ENCODE measurements at places on chromosomes 5 and 9. TPM values are rescaled to one million over a fixed set of nuclear protein-coding genes. Genes with fewer than 3 reads are reported as not detected.

The LRRC70 gene
- total RNA-seq, result 43.4 TPM

The HSPA5 gene
- total RNA-seq, result 99.9 TPM

The TMOD1 gene
- 1.7 TPM for total RNA-seq

The FAM151B gene
- 1.9 TPM for total RNA-seq

The SGCD gene
- 0.64 TPM for total RNA-seq

Data from dermis microvascular lymphatic vessel endothelial cell (primary cell).